ENCODE measurements at places on chromosomes 6 and 20.
A peak's percentile ranks its signal among the peaks of the same experiment; 100 is the strongest.

- no peak for DNase-seq
Measured at GRCh38 chr20:36305602-36306551, at the start of gene DLGAP4. DLGAP4 (plus strand) TSS chr20:36306339; CDS start chr20:36431718, 125,379 bp downstream.

- DNase-seq = no peak
Measured at GRCh38 chr6:169487579-169488436, 214.0 kb downstream of the WDR27 start.

DNA sequence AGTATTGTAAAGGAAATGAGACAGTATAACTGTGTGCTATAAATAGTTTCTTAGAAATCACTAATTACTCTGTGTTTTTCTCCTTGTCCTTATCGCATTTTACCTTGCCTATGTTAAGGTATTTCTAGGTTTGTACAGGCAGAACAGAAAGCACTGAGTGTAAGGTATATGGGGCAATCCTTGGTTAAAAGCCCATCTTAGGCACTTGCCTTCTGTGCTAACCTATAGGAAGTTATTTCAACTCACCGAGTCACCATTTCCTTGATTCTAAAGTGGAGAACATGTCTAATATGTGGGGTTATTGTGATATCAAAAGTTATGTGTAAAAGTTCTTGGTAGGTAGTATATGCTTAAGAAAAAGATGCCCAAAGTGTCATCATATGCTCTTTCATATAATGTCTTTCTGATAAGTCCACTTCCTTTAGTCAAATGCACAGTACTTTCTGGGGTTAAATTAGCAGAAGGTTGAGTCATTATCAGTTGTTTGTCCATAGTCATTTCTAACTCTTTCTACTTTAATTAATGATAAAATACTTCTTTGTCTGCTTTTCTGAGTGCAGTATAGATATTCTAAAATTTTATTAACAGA is 276.4 kb downstream of the UTRN start:
- DNase-seq = peak; percentile 41

DNA sequence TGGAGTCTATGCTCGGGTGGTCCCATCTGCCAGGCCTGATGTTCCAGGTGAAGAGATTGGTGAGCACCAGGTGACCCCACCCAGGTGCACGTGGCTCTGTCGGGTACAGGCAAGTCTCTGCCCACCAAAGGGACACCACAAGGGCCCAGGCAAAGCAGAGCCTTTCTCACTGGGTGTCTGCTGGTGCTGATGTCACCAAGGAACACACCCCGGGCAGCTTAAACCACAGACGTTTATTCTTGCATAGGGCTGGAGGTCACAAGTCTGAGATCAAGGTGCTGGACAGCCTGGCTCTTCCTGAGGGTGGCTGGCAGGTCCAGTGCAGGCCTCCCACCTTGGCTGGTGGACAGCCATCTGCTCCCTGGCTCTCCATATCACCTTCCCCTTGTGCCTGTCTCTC is 100.7 kb upstream of the CD93 start:
- DNase-seq = no peak

DNA sequence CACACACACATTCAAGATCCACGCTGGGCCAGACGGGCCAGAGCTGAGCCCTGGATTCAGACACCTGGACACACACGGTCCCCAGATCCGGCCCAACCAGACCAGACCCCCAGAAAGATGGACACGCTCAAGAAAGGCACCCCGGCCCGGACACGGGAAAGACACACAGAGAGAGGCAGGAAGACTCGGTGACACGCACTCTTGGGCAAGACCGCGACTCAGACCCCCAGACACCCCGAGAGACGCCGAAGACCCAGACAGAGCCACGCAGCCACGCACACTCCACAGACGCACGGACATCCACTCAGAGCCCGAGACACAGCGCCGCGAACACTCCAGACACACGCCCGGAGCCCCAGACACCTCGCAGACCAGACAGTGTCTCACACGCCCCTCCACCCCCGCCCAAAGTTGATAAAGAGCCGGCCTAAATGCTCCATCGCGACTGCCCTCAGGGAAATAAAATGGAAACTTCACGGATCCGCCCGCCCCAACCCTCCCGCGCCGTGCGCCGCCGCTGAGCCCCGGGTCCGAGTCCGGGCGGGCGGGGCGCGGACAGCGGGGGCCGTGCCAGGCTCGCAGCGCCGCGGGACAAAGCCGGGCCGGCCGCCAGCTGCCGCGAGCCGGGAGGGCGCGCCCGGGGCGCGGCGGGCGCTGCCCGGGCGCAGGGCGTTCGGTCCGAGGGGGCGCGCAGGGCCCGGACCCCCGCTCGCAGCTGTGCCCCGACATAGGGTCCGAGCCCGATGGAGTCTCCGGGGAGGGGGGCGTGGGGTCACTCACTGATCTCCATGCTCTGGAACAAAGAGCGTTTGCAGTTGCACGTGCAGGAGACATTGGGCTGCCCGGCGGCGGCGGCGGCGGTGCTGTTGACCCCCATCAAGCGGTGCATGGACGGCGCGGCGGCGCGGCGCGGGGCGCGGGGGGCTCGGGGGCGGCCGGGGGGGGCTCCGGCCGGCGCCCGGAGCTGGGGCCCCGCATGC is 831 bp downstream of the PMEPA1 start:
- DNase-seq = peak; percentile 58

Measured in activated CD4-positive, alpha-beta T cell treated with anti-CD3 and anti-CD28 coated beads, Interleukin-2, amount 10 ng/mL, durations not matched to agents 24 days and 14 days (primary cell).